ENCODE measurements at places on chromosomes 2 and 18.

DNA sequence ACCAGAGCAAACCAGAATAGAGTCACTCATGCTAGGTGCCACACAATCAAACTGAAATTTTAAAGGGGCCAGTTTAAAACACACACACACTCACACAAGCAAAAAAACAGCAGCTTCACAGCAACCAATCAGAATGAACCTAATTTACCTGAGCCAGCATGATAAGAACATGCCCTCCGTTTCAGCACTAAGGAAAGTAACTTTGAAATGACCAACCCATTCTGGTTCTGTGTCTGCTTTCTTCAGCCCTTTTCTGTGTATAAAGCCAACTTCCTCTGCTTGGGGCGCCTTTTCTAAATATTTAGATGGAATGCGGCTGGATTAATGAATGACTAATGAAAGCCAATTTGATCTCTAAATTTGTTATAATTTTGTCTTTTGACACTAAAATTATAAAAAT, 629.1 kb downstream of the ZEB2 start:
- no peak for DNase-seq

DNA sequence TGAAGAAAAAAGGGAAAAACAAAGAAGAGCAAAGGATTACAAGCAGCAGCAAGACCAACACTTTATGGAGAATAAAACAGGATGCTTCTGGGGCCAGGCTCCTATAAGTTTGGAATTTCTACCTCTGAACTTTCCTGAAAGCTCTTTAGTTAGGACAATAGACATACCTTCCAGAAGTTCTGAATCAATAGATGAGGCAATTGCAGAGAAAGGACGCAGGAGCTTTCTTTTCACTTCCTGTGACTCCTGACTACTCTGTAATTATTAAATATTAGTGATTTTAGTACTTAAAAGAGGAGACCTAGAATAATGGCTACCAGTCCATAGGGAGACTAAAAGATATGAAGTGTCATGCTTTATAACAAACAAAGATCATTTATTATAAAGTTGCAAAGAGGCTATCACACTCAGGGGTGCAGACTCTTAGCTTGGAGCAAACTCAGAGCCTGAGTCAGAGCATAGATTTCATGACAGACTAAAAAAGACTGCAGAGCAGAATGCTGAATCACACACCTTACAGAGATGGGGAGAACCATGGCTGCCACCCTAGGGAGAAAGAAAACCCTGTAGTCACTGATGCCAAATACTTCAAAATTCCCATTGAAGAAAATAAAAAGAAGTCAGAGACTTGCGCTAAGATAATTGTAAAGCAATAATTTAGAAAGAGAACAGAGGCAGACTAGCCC, 52.5 kb upstream of the FAM136A start:
- no peak for DNase-seq

DNA sequence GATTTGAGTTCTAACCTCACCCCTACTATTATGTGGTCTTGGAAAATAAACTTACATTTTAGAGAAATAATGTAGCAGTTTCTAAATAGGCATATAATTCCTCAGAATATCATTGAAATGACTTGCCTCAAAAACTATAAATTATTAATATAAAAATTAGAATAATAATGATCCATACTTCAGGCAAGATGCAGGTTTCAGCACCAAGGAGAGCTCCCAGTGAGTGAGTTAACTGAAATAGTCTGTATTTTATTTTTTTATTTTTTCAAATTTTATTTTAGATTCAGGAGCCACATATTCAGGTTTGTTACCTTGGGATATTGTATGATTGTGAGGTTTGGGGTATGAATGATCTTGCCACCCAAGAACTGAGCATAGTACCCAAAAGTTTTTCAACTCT, 472.2 kb upstream of the DCC start:
- DNase-seq: no peak

DNA sequence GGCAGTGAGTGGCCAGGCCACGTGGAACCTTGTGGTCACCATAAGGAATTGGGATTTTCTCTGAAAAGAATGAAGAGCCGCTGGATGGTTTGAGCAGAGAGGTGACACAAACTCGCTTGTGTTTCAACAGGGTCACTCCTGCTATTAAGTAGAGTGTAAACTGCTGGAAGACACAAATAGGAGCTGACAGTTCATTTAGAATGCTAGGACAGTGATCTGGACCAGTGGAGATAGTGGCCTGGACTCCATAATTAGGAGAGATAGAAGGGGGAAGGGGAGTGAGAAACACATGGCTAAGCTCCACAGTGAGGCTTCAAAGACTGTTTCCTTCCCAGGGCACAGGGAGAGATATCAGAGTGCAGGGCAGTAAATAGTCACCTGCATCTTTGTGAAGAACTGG, 381.1 kb upstream of the ST6GAL2 start:
- no peak for DNase-seq

DNA sequence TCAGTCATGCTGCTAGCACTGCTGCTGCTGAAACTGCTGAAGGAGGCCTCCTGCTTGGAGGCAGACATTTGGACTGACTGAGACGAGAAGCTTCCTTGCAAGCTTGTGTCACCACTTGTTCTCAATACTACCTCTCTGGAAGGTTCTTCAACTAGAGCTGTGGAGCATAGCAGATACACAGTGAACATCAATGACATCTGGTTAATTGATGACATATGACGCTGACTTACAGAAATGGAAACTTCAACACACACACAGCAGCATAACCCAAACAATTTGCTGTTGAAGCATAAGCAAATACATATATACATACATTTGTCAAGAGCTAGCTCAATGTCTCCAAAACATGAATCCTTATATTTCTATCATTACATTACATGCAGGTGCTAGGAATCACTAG, 47.3 kb downstream of the PLEKHA3 start:
- DNase-seq: no peak

DNA sequence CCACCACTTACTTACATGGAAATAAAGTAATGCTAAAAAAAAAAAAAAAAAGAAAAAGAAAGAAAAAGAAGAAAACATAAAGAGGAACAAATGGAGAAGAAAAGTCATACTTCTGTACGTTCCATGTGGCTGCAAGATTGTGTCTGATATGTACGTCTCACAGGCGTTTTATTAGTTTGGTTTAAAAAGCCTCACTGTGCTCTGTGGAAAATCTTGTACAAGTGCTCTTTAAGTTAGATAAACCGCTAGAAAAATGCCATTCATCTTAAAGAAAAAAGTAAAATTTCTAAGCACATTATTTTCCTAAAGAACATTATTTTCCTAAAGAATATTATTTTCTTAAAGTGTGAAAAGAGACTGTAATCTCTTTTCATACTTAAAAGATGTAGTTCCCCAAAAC, 165.1 kb downstream of the ZNF521 start:
- DNase-seq: no peak

DNA sequence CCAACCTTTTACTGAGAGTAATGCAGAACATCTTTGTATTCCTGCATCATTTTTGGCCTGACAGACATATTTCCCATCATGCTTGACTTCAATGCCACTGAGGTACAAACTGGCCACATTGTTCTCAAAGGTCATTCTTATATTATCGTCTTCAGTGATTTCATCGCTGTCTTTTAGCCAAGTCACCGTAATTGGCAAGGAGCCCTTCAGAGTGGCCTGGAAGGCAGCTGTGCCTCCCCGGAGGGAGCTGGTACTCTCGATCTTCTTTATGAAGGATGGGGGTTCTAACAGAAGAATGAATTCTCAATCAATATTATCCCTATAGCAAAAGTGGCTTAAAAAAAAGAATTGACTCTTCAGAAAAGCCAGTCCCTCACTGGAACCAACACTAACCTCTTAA, 75.9 kb downstream of the TTN start:
- no peak for DNase-seq

DNA sequence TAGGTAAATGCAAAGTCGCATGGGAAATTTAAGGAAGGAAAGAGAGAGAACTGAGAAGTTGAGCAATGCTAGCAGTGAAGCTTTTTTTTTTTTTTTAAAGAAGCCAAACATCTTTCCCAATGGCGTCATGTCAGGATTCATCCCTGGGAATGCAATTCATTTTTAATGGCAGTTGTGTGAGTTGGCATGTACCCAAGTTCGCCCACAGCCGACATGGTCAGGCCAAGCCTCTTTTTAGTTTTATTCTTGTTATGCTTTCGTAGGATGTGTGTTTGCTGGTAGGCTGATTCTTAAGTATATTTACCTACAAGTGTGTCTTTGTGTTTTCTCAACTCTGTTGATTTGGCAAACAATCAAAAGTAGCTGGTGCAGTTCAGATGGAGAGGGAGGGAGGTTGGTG, 127.6 kb upstream of the ITGA6 start:
- peak; percentile 89 for DNase-seq

DNA sequence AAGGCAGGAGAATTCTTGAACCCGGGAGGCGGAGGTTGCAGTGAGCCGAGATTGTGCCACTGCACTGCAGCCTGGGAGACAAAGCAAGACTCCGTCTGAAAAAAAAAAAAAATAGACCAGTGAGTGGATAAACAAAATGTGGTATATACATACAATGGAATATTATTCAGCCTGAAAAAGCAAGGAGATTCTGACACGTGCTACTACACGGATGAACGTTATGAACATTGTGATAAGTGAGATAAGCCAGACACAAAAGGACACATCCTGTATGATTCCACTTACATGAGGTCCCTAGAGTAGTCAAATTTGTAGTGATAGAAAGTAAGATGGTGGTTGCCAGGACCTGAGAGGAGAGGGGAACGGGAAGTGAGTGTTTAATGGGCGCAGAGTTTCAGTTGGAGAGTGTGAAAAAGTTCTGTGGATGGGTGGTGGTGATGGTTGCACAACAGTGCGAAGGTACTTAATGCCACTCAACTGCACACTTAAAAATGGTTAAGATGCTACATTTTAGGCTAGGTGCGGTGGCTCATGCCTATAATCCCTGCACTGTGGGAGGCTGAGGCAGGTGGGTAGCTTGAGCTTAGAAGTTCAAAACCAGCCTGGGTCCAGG, 38.3 kb downstream of the NIFK start:
- no peak for DNase-seq

- DNase-seq: no peak
These were observed 173.5 kb downstream of the UBE2E3 start for GRCh38 chr2:181153886-181154285.

DNA sequence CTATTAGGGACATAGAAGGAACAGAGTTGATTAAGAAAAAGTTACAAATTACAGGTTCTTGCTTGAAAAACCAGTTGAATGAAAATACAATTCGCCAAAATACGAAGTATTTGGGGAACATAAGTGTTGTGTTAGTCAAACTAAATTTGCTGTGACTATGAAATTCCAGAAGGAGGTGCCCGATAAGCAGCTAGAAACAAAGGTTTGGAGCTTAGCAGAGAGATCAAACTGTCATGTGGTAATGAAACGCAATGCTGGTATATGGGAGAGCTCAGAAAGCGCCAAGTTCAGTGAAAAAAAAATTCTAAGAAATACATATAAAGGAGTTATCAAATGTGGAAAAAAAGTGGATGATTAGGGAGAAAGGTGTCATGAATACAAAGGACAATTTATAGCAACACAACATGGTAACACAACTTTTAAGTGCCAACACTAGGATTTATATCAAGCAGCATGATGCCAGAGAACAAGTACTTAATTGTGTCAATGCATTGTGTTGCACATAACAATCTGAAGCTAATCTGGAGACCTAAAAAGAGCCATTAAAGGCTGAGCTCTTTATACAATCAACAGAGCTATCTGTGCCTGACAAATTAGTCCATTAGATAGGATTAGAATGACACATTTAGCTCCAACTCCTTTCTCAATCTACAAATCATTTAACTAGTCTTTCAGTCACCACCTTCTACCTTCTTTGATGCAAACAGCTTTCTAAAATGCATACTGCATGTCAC, 31.2 kb downstream of the SMAD2 start:
- DNase-seq: no peak

- DNase-seq: no peak
These were observed 4.8 kb upstream of the CASP8 start for GRCh38 chr2:201255408-201256033.

DNA sequence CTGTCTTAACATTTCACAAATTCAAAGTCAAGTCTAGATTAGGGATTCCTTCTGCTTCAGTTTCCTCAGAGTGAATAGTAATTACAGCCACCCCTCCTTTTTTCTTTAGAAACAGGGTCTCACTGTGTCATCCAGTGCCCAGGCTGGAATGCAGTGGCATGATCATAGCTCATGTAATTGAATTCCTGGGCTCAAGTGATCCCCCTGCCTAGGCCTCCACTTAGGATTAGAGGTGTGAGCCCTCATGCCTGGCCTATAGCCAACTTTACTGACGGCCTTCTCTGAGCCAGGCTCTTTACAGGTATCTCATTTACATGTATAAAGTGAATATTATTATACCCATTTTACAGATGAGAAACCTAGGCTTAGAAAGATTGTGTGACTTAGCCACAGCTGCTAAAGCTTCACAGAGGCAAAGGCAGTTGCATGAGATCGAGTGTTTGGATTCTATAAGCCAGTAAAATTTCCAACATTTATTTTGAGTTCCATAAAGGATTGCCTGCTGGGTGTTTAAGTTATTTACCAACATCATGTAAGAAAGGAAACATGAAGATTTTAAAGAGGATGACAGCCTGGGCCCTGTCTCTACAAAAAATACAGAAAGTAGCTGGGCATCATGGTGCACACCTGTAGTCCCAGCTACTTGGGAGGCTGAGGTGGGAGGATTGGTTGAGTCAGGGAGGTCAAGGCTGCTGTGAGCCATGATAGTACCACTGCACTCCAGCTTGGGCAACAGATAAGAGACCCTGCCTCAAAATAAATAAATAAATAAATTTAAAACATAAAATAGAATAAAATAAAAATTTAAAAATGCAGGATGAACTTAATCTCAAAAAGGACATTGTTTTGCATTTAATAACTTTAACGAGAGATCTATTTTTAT, 1.8 kb downstream of the ENOSF1 start:
- DNase-seq: no peak

DNA sequence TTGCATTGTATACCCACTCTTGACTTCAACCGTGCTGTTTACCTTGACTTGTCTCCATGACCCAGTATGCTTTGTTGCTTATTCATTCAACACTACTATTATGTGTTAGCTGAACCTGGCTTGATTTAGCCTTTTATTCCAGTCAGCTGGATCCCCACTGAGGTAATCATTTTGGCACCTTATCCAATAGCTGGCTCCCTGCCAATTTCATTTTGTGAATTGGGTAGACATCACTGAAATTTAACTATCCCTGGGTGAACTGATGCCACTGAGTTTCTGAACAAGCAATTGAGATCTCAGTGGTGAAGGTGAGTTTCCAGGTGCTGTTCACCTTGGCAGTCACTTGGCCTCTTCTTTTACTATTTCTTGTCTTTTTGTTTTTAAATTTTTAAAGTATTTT, 584.3 kb downstream of the ADCYAP1 start:
- DNase-seq: no peak

DNA sequence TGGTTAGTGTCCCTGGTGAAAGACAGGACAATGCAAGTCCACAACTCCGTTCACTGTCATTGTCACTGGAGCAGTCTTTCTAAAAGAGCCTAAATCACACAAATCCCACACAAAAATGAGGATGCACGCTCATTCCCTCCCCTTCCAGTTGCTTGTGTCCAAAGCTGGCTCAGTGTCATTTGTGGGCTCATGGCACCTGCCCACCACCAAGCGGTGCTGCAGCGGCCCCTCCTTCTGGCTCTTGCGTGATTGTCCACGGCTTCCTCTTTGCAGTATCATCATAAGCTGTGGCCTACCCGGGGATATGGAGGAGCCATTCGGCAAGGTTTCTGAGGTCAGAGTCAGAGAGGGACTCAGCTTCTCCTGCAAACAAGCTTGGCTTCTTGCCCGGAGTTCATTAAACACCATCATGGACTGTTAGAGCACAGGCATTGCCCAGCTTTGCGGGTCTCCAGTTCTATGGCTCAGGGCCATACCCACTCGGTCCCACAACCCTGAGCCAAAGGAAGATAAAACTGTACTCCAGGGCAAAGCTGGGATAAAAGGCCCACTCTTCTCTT, 179.4 kb upstream of the AGAP1 start:
- no peak for DNase-seq

Measured in LNCaP clone FGC (cell line).